ENCODE measurements at places on chromosomes 12 and 14.

DNA sequence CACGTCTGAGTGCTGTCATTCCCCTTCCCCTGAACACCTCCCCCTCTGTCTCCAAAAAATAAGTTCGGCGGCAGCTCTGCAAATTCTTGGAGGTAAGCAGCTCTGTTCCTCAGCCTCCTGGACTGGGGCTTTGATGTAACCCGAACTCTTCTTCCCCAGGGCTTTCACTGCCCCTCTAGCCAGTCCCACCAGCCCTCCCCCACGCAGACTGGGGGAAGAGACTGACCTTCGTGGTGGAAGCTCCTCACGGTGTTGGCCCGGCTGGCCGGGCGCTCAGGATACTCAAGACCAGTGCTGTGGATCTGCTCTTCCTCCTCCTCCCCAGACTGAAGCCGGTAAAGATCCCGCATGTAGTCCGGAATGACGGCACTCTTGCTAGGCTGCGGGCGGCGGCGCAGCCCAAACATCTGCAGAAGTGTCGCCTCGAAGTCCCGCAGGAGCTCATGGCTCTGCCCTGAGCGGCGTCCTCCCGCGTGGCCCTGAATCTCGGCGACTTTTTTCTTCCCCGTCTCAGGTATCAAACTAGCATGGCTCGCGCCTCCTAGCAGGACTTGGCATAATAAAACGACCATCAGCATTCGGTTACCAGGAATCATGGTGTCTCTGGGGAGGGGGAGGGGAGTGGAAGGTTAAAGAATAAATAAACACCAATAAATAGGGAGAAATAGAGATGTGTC is 4.9 kb downstream of the BMP4 start:
- DNase-seq, result no peak

DNA sequence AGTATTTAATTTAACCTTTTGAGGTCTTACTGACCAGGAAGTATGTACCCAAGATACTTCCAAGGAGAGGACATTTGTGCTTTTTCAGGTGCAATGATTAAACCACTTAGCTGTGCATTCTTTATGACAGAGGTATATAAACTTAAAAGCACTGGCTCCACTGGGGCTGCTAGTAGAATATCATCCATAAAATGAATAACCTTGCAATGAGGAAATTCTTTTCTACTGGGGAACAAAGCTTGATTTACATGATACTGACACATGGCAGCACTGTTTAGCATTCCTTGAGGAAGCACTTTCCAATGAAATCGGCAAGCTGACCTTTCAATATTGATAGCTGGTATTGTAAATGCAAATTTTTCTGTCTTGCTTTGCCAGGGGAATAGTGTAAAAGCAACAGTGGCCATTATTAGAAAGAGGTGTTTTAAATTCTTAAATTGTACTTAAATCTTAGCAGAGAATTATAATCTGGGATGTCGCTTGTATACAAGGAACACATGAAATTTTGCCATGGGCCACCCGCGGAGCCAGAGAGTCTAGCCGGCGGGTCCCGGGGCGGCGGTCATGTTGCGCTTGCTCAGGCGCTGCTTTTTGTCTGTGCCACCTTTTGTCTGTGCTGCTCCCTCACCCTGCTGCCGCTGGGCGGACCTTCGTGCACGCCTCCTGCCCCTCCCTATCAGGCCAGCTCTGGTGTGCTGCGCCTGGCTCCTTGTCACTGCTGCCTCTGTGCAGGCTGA is 20.9 kb upstream of the BLTP3B start:
- peak; percentile 71 for DNase-seq

GRCh38 chr14:52108823-52109222 is 40.0 kb upstream of the NID2 start:
- DNase-seq, result no peak

DNA sequence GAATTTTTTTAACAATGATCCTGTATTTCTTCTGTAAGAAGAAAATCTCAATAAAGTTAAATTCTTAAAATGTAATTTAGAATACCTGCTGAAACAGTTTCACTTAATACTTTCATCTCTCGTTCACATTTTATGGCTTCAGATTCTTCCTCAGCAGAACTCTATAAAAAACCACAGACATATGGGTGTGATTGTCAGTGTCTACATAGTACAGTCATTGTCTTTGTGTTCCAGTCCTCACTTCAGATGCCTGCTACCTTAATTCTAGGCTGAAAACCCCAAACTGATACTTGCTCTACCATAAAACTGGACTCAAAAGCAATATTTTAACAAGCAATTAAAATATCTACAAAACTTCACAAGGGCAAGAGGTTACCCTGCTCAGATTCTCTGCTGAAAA is 71.8 kb downstream of the DNAI7 start:
- no peak for DNase-seq

- DNase-seq, result no peak
Measured at GRCh38 chr12:115245020-115245419, 561.0 kb upstream of the TBX3 start.

GRCh38 chr12:91381309-91381804 is 198.7 kb upstream of the DCN start:
- no peak for DNase-seq

DNA sequence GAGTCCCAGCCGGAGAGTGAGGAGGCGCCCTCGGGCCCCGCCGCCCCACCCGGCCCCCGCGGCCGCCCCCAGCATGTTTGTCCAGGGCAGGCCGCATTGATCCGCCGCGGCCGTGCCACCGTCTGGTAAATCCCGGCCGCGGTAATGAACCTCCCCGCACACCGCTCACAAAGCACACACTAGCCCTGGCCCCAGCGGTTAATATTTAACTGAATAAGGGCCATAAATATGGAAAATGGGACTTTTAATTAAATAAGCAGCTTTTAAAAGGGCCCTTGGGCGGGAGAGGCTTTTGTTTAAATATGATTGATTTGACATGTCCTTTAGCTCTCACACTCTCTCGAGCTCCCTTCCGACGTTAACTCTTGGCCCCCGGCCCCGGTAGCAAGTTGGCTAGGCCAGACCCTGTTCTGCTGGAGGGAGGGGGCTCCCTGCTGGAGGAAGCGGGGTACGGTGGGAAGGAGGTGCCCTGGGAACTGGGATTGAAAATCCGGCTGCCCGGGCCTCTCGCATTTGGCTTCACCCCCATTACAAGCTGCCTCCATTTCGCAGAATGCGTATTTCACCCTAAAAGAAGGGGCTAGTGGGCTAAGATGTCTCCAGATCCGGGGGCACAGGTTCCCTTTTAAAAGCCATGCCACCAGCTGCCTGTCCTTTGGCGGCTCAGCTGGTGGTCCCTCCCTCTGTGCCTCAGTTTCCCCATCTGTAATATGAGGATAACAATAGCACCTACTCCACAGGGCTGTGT is 199.8 kb downstream of the RBM19 start:
- DNase-seq, result no peak

GRCh38 chr14:103155010-103155409 is 31.7 kb downstream of the TNFAIP2 start:
- no peak for DNase-seq

GRCh38 chr12:49369411-49370145 is 2.3 kb downstream of the SPATS2 start:
- DNase-seq, result peak; percentile 33

- no peak for DNase-seq
Measured at GRCh38 chr12:65712260-65713004, 111.9 kb upstream of the HMGA2 start.

DNA sequence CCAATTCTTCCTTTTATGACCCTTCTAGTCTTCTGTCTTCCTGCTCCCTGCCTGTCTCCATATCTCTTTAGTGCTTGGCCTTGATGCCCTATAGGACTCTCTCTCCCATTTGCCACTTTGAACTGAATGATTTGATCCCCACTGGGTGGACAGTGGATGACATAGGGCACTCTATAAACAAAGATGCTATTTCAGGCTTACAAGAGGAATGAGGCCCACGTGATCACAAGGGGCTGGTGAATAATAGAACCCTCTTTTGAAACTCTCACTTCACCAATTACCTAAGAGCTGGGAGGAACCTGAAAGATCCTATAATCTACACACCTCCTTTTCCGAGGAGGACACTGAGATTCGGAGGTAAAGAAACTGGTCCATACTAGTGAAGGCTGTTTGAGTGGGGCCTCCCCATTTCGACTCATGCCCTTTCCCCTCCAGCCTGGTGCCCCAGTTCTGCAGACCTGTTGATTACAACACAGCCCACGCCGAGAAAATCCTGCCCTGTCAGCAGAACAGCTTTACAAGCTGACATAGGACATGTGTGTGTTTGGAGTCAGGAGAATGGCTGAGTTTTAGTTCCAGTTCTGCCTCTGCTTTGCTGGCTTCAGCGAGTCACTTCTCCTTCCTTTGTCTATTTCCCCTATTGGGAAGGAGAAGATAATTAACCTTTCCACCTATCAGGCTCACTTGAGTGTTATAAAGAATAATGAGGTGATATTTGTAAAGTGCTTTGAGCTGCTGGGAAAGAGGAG is 400.3 kb downstream of the ZFP36L1 start:
- no peak for DNase-seq

GRCh38 chr12:80551897-80552296 is 107.9 kb downstream of the PTPRQ start:
- DNase-seq, result no peak

- no peak for DNase-seq
Measured at GRCh38 chr14:51182131-51182565, 57.9 kb upstream of the TMX1 start.

GRCh38 chr12:55629058-55629841 is 7.4 kb upstream of the OR10P1 start:
- DNase-seq, result peak; percentile 39

- no peak for DNase-seq
Measured at GRCh38 chr12:46535907-46536306, 163.3 kb upstream of the SLC38A2 start.

GRCh38 chr14:64536488-64537245 is 3.9 kb upstream of the HSPA2 start:
- no peak for DNase-seq

GRCh38 chr14:54121466-54122027 is 164.9 kb upstream of the BMP4 start:
- no peak for DNase-seq

- DNase-seq, result peak; percentile 1
Measured at GRCh38 chr14:101126731-101127130, 223.2 kb upstream of the RTL1 start.

GRCh38 chr12:89965993-89966392 is 257.4 kb upstream of the ATP2B1 start:
- no peak for DNase-seq

- DNase-seq, result no peak
Measured at GRCh38 chr12:50734409-50735263, 29.3 kb upstream of the ATF1 start.

DNA sequence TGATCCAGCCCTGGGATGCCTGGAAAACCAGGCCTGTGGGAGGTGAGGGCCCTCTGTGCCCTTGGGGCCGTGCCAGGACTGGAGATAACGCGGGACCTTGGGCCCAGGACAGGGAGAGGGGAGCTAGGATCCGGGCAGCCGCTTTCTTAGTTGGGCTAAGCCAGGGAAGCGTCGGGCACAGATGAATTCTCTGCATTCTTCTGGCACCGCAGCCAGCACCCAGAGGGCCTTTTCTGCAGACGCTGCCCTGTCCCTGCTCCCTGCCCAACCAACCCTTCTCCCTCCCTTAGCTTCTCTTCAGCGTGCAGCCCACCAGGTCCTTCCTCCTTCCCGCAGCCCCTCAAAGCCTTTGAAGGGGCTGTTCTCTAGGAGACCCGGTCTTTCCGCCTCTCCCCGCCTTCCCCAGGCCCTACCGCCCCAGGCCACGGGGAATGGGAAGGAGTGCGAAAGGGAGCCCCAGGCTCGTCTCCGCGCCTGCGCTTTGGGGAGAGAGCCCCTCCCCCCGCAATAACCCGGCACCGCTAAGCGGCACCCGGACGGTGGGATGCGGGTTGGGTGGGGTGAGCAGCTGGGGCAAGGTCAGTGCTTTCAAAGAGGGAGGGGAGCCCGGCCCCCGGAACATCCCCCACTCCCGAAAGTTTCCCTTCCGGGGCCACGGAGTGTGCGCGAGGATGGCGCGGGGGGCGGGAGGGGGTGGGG is 663 bp downstream of the NCKAP5L start:
- DNase-seq, result peak; percentile 15

Data from T-helper 2 cell treated with Interferon-gamma antibody and Interleukin-4, amounts not matched to agents 5 μg/mL and 100 μg/mL, for 36 hours (primary cell).